ENCODE measurements at places on chromosomes 7 and 10.
A peak's percentile ranks its signal among the peaks of the same experiment; 100 is the strongest.

DNA sequence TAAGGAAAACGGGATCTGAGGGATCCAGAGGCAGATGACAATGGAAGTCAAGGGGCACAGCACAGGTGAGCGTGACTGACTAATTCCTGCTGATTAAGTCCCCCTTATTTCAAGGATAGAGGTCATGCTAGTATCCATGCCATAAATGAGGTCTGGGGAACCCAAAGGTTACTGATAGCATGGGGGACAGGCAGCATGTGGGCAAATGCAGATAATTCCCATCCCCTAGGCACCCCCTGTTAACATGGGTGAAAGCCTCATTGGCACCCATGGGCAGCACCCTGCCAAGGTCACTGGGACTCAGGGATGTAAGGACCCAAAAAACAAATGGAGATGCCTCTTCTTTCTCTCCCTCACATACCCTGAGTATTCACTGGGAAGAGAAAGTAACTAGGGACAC is 139.7 kb downstream of the WDR11 start:
- no peaks in the 10 kb centered on the region for H3K27me3 ChIP-seq
- H3K36me3 ChIP-seq, result no peaks in the 10 kb centered on the region
- no peaks in the 10 kb centered on the region for H3K4me1 ChIP-seq
- no peak overlapping the region for H3K27ac ChIP-seq

DNA sequence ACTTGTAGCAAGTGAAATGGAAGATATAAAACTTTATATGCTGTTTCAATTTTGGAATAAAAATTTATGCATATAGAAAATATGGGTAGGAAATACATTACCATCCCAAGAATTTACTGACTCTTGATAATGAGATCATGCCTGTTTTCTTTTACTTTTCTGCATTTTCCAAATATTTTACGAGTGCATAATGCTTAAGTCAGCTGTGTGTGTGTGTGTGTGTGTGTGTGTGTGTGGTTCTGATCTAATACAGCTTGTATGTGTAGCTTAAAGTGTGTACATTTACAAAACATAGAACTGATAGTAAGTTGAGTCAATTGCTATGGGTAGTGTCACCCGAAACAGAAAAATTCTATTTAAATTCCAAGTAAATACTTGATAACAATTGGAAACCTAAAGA is 315.9 kb upstream of the LRRN3 start:
- no peaks in the 10 kb centered on the region for H3K4me1 ChIP-seq
- DNase-seq, result no peak
- H3K27ac ChIP-seq, result no peak overlapping the region
- no peaks in the 10 kb centered on the region for H3K27me3 ChIP-seq

DNA sequence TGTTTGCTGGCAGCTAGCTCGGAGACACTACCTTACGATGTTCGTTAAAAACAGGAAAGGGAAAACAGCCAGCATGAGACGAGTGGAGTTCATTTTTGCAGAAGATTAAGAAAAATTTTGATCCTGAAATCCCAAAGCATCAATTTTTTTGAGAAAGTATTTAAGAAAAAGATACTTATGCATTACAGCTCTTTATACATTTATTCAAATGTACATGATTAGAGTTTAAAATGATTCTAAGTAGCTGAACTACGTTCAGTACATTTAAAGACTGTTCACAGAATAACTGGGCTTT is 34.7 kb downstream of the CNPY1 start:
- no peak overlapping the region for H3K27ac ChIP-seq
- peaks cover 17% of the 10 kb centered on the region for H3K4me1 ChIP-seq
- no peak overlapping the region for H3K4me3 ChIP-seq
- peaks cover 71% of the 10 kb centered on the region for H3K27me3 ChIP-seq
- H3K36me3 ChIP-seq, result no peaks in the 10 kb centered on the region
- no peak for DNase-seq

DNA sequence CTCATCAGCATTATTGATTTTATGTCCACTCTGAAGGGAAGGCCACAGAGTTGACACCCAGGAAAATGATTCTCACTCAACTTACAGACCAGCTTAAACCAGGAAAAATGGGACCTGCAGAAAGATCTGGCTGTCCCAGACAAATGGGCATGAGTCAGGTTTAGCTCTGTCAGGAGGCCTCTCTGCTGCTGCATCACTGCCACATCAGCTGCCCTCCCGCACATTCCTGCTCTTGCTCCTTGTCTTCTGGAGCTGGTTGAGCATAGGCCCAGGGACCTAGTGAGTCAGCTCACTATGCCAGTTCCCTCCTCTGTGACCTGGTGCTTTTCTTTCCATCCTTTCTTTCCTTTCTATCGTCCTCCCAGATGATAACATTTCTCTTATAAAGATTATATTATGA is 18.8 kb upstream of the SMNDC1 start:
- no peak overlapping the region for H3K4me3 ChIP-seq

GRCh38 chr10:98006266-98006665 is 24.2 kb downstream of the CRTAC1 start:
- no peak for DNase-seq
- H3K4me1 ChIP-seq, result no peaks in the 10 kb centered on the region
- H3K27me3 ChIP-seq, result no peaks in the 10 kb centered on the region
- no peak overlapping the region for H3K4me3 ChIP-seq
- H3K36me3 ChIP-seq, result no peaks in the 10 kb centered on the region

DNA sequence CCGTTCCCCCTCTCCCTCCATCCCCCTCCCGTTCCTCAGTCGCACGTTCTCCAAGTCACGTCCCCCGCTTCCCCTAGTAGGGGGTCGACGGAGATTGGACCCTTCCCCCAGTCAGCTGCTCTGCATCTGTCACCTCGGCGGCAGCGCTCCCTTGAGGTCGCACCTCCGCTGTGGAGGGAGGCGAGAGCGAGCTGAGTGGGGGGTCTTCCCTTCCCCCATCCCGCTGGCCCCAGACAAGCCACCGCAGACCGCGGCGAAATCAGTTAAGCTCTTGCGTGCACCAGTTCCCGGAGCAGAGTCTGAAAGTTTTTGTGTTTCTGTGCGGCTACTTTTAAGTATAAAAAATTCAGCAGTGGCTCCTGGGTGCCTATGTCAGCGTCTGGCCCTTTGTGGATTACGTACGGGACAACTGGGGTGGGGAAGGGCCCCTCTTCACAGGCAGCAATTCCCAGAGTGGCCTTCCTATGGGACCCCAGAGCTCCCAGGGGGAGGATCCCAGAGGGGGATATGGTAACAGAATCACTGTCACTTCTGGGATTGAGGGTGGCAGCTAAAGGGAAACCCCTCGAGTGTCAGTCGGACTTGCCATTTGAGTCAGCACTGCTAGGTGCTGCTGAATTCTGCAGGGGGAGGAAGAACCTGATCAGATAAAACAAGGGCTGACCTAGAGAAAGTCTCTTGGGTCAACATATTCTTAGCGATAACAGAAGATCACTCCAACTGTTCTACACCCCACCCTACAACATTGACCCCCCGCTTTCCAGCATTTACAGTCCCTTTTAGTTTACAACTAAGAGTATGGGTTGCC is 12.5 kb upstream of the DDIT4 start:
- H3K4me3 ChIP-seq, result peak overlapping the region; percentile 56
- no peaks in the 10 kb centered on the region for H3K27me3 ChIP-seq
- no peaks in the 10 kb centered on the region for H3K36me3 ChIP-seq
- H3K27ac ChIP-seq, result peak overlapping the region; percentile 92
- no peak for DNase-seq
- peaks cover 29% of the 10 kb centered on the region for H3K4me1 ChIP-seq

DNA sequence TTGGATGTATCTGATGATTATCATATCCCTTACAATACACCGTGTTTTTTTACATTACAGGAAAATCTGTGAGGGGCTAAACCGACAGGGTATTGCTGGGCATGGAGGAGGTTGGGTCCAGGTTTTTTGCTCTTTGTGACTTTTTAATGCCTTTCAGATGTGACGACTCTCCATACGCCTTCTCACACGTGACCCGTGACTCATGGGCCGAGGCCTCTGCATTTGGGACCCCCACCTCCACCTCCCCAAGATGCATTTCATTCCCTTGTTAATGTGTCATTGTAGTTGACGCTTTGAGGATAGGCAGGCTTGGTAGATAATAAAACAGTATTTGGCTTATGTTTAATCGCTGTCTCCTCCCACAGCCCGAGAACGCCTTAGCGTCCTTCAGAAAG is 95.3 kb downstream of the CUX1 start:
- H3K4me1 ChIP-seq, result peaks cover 3% of the 10 kb centered on the region
- no peak for DNase-seq
- H3K27me3 ChIP-seq, result no peaks in the 10 kb centered on the region
- H3K27ac ChIP-seq, result no peak overlapping the region
- no peak overlapping the region for H3K4me3 ChIP-seq
- H3K36me3 ChIP-seq, result peaks cover 30% of the 10 kb centered on the region

- no peak overlapping the region for H3K27ac ChIP-seq
- DNase-seq, result no peak
- H3K27me3 ChIP-seq, result no peaks in the 10 kb centered on the region
- no peak overlapping the region for H3K4me3 ChIP-seq
- no peaks in the 10 kb centered on the region for H3K36me3 ChIP-seq
- H3K4me1 ChIP-seq, result peaks cover 17% of the 10 kb centered on the region
Observed at GRCh38 chr7:604001-604883, 84.6 kb upstream of the PDGFA start.

- H3K27me3 ChIP-seq, result no peaks in the 10 kb centered on the region
- no peak overlapping the region for H3K27ac ChIP-seq
- H3K36me3 ChIP-seq, result no peaks in the 10 kb centered on the region
Observed at GRCh38 chr7:133699386-133699785, 427.8 kb upstream of the LRGUK start.

GRCh38 chr7:139972029-139972428 is 90.7 kb downstream of the PARP12 start:
- no peak for DNase-seq
- no peak overlapping the region for H3K27ac ChIP-seq
- peaks cover 22% of the 10 kb centered on the region for H3K4me1 ChIP-seq
- no peaks in the 10 kb centered on the region for H3K36me3 ChIP-seq

DNA sequence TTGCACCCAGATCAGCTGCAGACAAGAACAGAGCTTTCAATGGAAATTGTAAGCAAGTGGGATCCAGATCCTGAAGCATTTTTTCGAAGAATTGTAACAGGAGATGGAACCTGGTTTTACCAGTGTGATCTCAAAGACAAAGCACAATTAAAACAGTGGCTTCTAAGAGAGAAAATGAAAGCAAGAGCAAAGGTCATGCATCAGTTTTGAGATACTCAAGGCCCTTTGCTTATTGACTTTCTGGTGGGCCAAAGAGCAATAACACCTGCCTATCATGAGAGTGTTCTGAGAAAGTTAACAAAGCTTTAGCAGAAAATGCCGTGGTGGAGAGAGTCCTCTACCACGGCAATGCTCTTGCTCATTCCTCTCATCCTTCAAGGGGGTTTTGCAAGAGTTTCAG is 194.8 kb downstream of the TMEM178B start:
- no peaks in the 10 kb centered on the region for H3K27me3 ChIP-seq
- H3K36me3 ChIP-seq, result no peaks in the 10 kb centered on the region
- H3K4me3 ChIP-seq, result no peak overlapping the region
- DNase-seq, result no peak
- no peak overlapping the region for H3K27ac ChIP-seq
- H3K4me1 ChIP-seq, result no peaks in the 10 kb centered on the region

- H3K36me3 ChIP-seq, result no peaks in the 10 kb centered on the region
- H3K27ac ChIP-seq, result no peak overlapping the region
- no peak overlapping the region for H3K4me3 ChIP-seq
Observed at GRCh38 chr7:111802194-111802772, 240.0 kb upstream of the IMMP2L start.

GRCh38 chr7:9625953-9626352 is 1192.5 kb downstream of the NXPH1 start:
- H3K27ac ChIP-seq, result no peak overlapping the region
- H3K4me1 ChIP-seq, result no peaks in the 10 kb centered on the region
- no peak overlapping the region for H3K4me3 ChIP-seq
- H3K27me3 ChIP-seq, result no peaks in the 10 kb centered on the region
- DNase-seq, result no peak

DNA sequence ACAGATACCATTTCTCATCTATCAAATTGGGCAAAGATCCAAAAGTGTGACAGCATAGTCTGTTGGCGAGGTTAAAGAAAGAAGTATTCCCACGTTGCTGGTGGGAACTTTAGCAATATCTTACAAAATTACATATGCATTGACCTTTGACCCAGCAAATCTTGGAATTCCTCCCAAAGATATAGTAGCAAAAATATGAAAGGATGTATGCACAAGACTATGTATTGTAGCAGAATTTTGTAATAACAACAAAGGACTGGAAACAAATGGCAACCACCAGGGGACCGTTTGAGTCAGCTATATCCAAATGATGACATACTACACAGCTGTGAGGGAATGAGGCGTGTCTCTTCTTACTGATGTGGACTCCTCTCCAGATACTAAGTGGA is 50.2 kb downstream of the KCNH2 start:
- H3K36me3 ChIP-seq, result no peaks in the 10 kb centered on the region
- no peaks in the 10 kb centered on the region for H3K4me1 ChIP-seq
- DNase-seq, result no peak
- H3K4me3 ChIP-seq, result no peak overlapping the region
- no peak overlapping the region for H3K27ac ChIP-seq
- H3K27me3 ChIP-seq, result peaks cover 35% of the 10 kb centered on the region

GRCh38 chr10:3780021-3780770 is 4.8 kb downstream of the KLF6 start:
- no peak overlapping the region for H3K27ac ChIP-seq
- peaks cover 10% of the 10 kb centered on the region for H3K4me1 ChIP-seq
- DNase-seq, result no peak
- no peak overlapping the region for H3K4me3 ChIP-seq
- peaks cover 72% of the 10 kb centered on the region for H3K36me3 ChIP-seq

GRCh38 chr10:50421026-50421719 is 169.9 kb upstream of the ASAH2 start:
- no peak overlapping the region for H3K27ac ChIP-seq
- DNase-seq, result no peak
- H3K36me3 ChIP-seq, result no peaks in the 10 kb centered on the region

GRCh38 chr7:91814189-91814588 is 66.3 kb downstream of the MTERF1 start:
- H3K4me3 ChIP-seq, result no peak overlapping the region
- no peaks in the 10 kb centered on the region for H3K27me3 ChIP-seq
- H3K27ac ChIP-seq, result no peak overlapping the region
- DNase-seq, result no peak
- H3K4me1 ChIP-seq, result no peaks in the 10 kb centered on the region
- H3K36me3 ChIP-seq, result no peaks in the 10 kb centered on the region

DNA sequence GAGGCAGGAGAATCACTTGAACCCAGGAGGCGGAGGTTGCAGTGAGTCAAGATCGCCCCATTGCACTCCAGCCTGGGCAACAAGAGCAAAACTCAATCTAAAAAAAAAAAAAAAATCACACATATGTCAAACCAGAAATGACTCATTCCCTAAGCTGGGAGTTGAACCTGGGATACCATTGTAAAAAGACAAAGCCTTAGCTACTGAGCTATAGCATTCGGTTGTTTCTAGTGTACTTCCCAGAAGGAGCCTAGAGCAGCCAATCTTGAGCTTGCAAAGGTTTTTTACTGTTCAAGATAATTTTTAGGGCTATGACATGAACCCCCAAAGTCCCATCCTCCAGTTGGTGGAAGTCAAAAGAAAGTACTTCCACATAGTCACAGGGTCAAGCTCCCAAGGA is 87.9 kb downstream of the ZNF467 start:
- no peaks in the 10 kb centered on the region for H3K4me1 ChIP-seq
- H3K36me3 ChIP-seq, result no peaks in the 10 kb centered on the region
- H3K27me3 ChIP-seq, result peaks cover 1% of the 10 kb centered on the region
- H3K4me3 ChIP-seq, result no peak overlapping the region
- DNase-seq, result no peak

DNA sequence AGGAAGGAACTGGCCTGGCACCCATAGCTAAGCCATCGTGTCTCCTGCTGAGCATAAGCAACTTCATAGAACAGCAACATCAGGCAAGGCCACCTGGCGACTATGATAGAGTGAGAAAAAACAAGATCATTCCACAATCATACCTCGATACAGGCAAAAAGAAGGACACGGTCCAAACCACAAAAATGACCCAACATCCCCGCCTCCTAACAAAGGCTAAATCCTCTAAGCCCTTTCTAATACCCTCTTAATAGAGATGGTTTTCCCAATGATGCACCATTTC is 40.2 kb upstream of the SVOPL start:
- no peak overlapping the region for H3K4me3 ChIP-seq
- H3K36me3 ChIP-seq, result no peaks in the 10 kb centered on the region
- H3K27ac ChIP-seq, result no peak overlapping the region
- DNase-seq, result no peak
- no peaks in the 10 kb centered on the region for H3K27me3 ChIP-seq
